T-cell (primary cell): ENCODE measurements at places on chromosomes 1 and 21. TPM values are rescaled to one million over a fixed set of nuclear protein-coding genes. Genes with fewer than 3 reads are reported as not detected.

RIMKLA gene
- total RNA-seq = not detected

IFI44L gene
- 13.5 TPM for total RNA-seq

LCE1E gene
- not detected for total RNA-seq

ERICH3 gene
- total RNA-seq = not detected

- peaks cover 13% of the 10 kb centered on the region for H3K36me3 ChIP-seq
- peaks cover 25% of the 10 kb centered on the region for H3K4me1 ChIP-seq
These were observed 68.5 kb downstream of the OBSCN start for GRCh38 chr1:228276174-228276831.

GRCh38 chr21:17414766-17415165, 98.1 kb upstream of the CXADR start:
- no peaks in the 10 kb centered on the region for H3K4me1 ChIP-seq
- H3K27ac ChIP-seq = no peak overlapping the region
- no peak for DNase-seq
- H3K36me3 ChIP-seq = no peaks in the 10 kb centered on the region
- no peak overlapping the region for H3K4me3 ChIP-seq
- no peaks in the 10 kb centered on the region for H3K27me3 ChIP-seq

DNA sequence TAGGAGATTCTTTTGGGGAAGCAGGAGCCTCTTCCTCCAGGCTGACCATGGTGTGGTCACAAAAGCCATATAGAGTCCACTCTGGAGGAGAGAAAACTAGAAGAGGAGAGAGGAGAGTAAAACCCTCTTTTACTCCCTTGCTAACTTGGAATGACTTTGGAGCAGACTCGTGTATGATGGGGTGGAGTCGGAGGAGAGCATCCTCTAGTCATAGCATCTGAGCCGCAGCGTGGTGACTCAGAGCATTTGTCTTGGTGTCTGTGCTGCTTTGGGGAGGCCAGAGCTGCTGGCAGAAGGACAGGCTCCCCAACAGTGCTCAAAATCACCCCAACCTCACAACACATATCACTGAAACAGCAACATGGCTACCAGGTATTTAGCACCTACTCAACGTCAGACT, 11.1 kb downstream of the HTR6 start:
- H3K27ac ChIP-seq = no peak overlapping the region
- peaks cover 2% of the 10 kb centered on the region for H3K36me3 ChIP-seq
- no peak for DNase-seq
- peaks cover 18% of the 10 kb centered on the region for H3K27me3 ChIP-seq

- H3K36me3 ChIP-seq = peaks cover 2% of the 10 kb centered on the region
- H3K4me3 ChIP-seq = peak overlapping the region; percentile 98
- peak overlapping the region; percentile 81 for H3K27ac ChIP-seq
- H3K27me3 ChIP-seq = no peaks in the 10 kb centered on the region
- H3K4me1 ChIP-seq = peaks cover 25% of the 10 kb centered on the region
These were observed 829 bp downstream of the PEA15 start for GRCh38 chr1:160206036-160206389.

GRCh38 chr1:240946926-240947325, 335.0 kb upstream of the GREM2 start:
- no peak for DNase-seq
- H3K27me3 ChIP-seq = no peaks in the 10 kb centered on the region
- H3K27ac ChIP-seq = no peak overlapping the region
- H3K4me1 ChIP-seq = no peaks in the 10 kb centered on the region
- no peaks in the 10 kb centered on the region for H3K36me3 ChIP-seq

- no peaks in the 10 kb centered on the region for H3K4me1 ChIP-seq
- DNase-seq = no peak
- no peaks in the 10 kb centered on the region for H3K36me3 ChIP-seq
- H3K4me3 ChIP-seq = no peak overlapping the region
These were observed 6.5 kb downstream of the RHEX start for GRCh38 chr1:206059355-206059915.

GRCh38 chr1:15557594-15557993, 27.3 kb downstream of the AGMAT start:
- no peak overlapping the region for H3K27ac ChIP-seq
- H3K36me3 ChIP-seq = peaks cover 30% of the 10 kb centered on the region
- H3K4me3 ChIP-seq = no peak overlapping the region
- DNase-seq = no peak

GRCh38 chr21:44845418-44846223, 27.8 kb upstream of the SUMO3 start:
- peaks cover 19% of the 10 kb centered on the region for H3K36me3 ChIP-seq
- H3K4me1 ChIP-seq = peaks cover 19% of the 10 kb centered on the region
- no peak overlapping the region for H3K27ac ChIP-seq
- DNase-seq = peak; percentile 41
- H3K27me3 ChIP-seq = no peaks in the 10 kb centered on the region
